A549 treated with GW870086 at 1 μM for 4 hours (cell line): ENCODE measurements at places on chromosomes 16 and 17. TPM values are rescaled to one million over a fixed set of nuclear protein-coding genes. Genes with fewer than 3 reads are reported as not detected.

The OR3A3 gene
- total RNA-seq = not detected in 5 replicates

The SOX15 gene
- 0.13 to 0.30 TPM (median 0.14 TPM) in 5 replicates for total RNA-seq

The ZG16 gene
- total RNA-seq = not detected in 5 replicates

The CHD9NB gene
- 0.88 to 1.6 TPM (median 1.0 TPM) in 5 replicates for total RNA-seq

The CTRB1 gene
- not detected in 5 replicates for total RNA-seq

The LRRC37A gene
- total RNA-seq = 0.79 to 0.99 TPM (median 0.83 TPM) in 5 replicates

The C16orf89 gene
- total RNA-seq = not detected in 5 replicates

The TAT gene
- total RNA-seq = 0.02 to 0.10 TPM (median 0.02 TPM) in 3 of 5 replicates, not detected in the others

The CDH1 gene
- total RNA-seq = 3.9 to 5.1 TPM (median 4.2 TPM) in 5 replicates

The KRTAP2-3 gene
- total RNA-seq = not detected in 5 replicates

The ADGRG1 gene
- total RNA-seq = 152 to 222 TPM (median 191 TPM) in 5 replicates

The KCNH6 gene
- not detected in 5 replicates for total RNA-seq

The TM4SF5 gene
- 0.40 to 1.3 TPM (median 0.70 TPM) in 5 replicates for total RNA-seq

The ZNF19 gene
- total RNA-seq = 1.4 to 2.3 TPM (median 1.7 TPM) in 5 replicates

The SBK1 gene
- 0.17 to 0.32 TPM (median 0.27 TPM) in 5 replicates for total RNA-seq

The MPV17L gene
- total RNA-seq = 4.6 to 6.0 TPM (median 4.9 TPM) in 5 replicates

The CX3CL1 gene
- total RNA-seq = 0.05 to 0.28 TPM (median 0.10 TPM) in 5 replicates

The PTX4 gene
- not detected in 5 replicates for total RNA-seq

The PPP1R1B gene
- 0.14 TPM in 1 of 5 replicates, not detected in the others for total RNA-seq

The OTOP3 gene
- not detected in 5 replicates for total RNA-seq

The SLC13A5 gene
- 0.20 to 0.30 TPM (median 0.25 TPM) in 4 of 5 replicates, not detected in the other for total RNA-seq

The TLCD1 gene
- total RNA-seq = 28.8 to 45.3 TPM (median 43.0 TPM) in 5 replicates
